ENCODE measurements at places on chromosomes 13 and 19. TPM values are rescaled to one million over a fixed set of nuclear protein-coding genes. Genes with fewer than 3 reads are reported as not detected.

Gene NOTCH3
- total RNA-seq = 200 TPM

Gene HSH2D
- not detected for total RNA-seq

Gene GAS6
- total RNA-seq = 14.8 TPM

Gene APLP1
- 14.7 TPM for total RNA-seq

Gene B3GNT3
- not detected for total RNA-seq

Gene AKT1S1
- 61.2 TPM for total RNA-seq

Gene PSG2
- total RNA-seq = not detected

Gene SULT2A1
- not detected for total RNA-seq

Gene ERICH6B
- not detected for total RNA-seq

Gene ANGPTL4
- 8.6 TPM for total RNA-seq

Gene AKAP11
- total RNA-seq = 34.8 TPM

Gene PTGIR
- total RNA-seq = 0.31 TPM

Gene GAPDHS
- total RNA-seq = not detected

Gene PDE4A
- 12.7 TPM for total RNA-seq

Gene KIR2DL1
- total RNA-seq = not detected

Gene ACER1
- not detected for total RNA-seq

Gene TJP3
- not detected for total RNA-seq

Gene KCNRG
- 0.21 TPM for total RNA-seq

Gene NCAN
- not detected for total RNA-seq

Gene MUC16
- not detected for total RNA-seq

Gene FGF21
- total RNA-seq = not detected

Gene MLNR
- not detected for total RNA-seq

Gene PCID2
- total RNA-seq = 47.9 TPM

Gene EFNB2
- 50.0 TPM for total RNA-seq

Gene ZNF534
- not detected for total RNA-seq

Gene PRR19
- 2.2 TPM for total RNA-seq

Gene CABP5
- total RNA-seq = not detected

Gene RDH8
- total RNA-seq = not detected

Gene DACT3
- 11.5 TPM for total RNA-seq

Gene SCN1B
- total RNA-seq = 8.1 TPM

Gene AMER2
- not detected for total RNA-seq

Gene PLIN5
- not detected for total RNA-seq

Data from osteocyte (in vitro differentiated cells).